Left cardiac atrium (tissue), 4 donors: ENCODE measurements at places on chromosomes 11 and 22. TPM values are rescaled to one million over a fixed set of nuclear protein-coding genes. Genes with fewer than 3 reads are reported as not detected.

DSCAML1 gene
- 0.76 TPM for total RNA-seq

LMO1 gene
- total RNA-seq, result 0.18 TPM

OR51I1 gene
- not detected for total RNA-seq

GNB1L gene
- total RNA-seq, result 4.5 TPM

IFITM10 gene
- 0.76 TPM for total RNA-seq

RPS25 gene
- total RNA-seq, result 856 TPM

DCPS gene
- 11.3 TPM for total RNA-seq

OR52I2 gene
- not detected for total RNA-seq

GNAZ gene
- 2.8 TPM for total RNA-seq

TPBGL gene
- total RNA-seq, result 0.21 TPM

TSGA10IP gene
- total RNA-seq, result not detected

- no peak for DNase-seq
Measured at GRCh38 chr22:45199723-45200122, 36.0 kb downstream of the NUP50 start.

- DNase-seq, result no peak
Measured at GRCh38 chr22:45318558-45319323, 9.0 kb downstream of the FAM118A start.

DNA sequence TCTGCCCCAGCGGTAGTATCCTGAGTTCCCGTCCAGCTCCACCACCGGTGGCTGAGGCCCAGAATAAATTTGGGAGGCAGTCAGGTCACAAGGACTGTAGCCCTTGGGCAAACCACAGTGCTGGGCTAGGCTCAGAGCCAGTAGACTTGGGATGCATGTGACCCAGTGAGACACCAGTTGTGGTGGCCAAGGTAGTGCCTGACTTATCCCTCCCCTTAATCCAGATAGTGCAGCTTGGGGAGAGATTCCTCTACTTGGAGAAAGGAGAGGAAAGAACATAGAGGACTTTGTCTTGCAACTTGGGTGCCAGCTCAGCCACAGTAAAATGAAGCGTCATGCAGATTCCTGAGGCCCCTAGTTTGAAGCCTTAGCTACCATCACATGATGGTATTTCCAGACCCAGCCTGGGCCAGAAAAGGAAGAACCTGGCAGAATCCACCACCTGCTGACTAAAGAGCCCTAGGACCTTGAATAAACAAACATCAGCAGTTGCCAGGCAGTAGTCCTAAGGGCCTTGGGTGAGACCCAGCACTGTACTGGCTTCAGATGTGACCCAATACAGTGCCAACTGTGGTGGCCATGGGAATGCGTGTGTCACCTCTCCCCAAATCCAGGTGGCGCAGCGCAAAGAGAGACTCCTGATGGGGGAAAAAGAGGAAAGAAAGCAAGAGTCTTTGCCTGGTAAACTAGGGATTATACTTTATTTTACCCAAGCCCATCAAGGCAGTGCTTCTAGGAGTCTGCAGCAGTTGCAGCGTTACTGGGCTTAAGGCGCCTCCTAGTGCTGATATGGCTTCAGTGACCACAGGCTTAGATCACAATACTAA is 17.0 kb upstream of the DDX10 start:
- peak; percentile 68 for DNase-seq

DNA sequence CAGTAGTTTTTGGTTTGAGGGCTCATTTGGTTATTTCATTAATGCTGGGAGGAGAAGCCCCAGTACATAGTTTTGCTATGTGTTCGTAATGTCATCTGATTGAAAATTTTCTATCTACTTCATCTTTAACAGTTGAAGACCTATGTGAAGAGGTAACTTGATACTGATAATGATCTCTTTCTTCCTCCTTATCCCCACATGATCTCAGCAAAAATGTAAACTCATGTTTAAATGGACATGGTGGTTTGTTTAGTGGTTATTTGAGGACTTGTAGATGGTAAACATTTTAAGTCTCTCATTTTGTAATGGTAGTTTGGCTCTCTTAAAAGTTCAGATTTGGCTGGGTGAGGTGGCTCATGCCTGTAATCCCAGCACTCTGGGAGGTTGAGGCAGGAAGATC is 53.7 kb upstream of the SPTBN2 start:
- no peak for DNase-seq

- no peak for DNase-seq
Measured at GRCh38 chr22:37082251-37082873, 27.2 kb downstream of the TMPRSS6 start.

GRCh38 chr11:65246506-65246905 is 15.3 kb upstream of the POLA2 start:
- no peak for DNase-seq

GRCh38 chr11:76677458-76677765 is 6.9 kb upstream of the LRRC32 start:
- no peak for DNase-seq

DNA sequence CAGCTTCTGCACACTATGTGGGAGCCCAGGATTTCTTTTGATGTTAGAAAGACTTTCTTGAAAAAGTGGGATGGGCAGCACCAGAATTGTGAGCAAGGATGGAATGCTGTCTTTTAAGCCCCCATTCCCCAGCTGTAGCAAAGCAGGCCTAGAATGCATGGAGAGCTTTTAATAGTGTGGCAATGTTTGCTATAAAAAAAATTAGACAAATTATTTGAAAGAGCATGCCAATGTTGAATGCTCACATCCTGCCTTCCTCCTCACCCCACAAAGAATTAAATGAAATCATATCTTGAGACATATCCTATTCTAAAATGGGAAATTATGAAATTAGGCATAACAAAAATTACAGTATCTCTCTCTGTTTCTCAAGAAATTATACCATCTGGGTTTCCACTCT is 154.7 kb downstream of the C11orf91 start:
- no peak for DNase-seq

GRCh38 chr11:60059052-60059451 is 2.6 kb downstream of the MS4A3 start:
- DNase-seq, result no peak

GRCh38 chr11:74734559-74734925 is 3.3 kb upstream of the CHRDL2 start:
- no peak for DNase-seq

DNA sequence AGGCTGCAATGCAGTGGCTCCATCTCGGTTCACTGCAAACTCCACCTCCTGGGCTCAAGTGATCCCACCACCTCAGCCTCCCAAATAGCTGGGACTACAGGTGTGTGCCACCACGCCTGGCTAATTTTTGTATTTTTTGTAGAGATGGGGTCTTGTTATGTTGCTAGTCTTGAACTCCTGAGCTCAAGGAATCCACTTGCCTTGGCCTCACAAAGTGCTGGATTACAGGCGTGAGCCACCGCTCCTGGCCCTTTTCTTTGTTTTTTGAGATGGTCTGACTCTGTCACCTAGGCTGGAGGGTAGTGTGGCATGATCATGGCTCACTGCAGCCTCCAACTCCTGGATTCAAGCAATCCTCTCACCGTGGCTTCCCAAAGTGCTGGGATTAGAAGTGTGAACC is 21.0 kb downstream of the ARFGAP3 start:
- no peak for DNase-seq

- DNase-seq, result no peak
Measured at GRCh38 chr11:117591316-117592039, 205.5 kb downstream of the DSCAML1 start.

DNA sequence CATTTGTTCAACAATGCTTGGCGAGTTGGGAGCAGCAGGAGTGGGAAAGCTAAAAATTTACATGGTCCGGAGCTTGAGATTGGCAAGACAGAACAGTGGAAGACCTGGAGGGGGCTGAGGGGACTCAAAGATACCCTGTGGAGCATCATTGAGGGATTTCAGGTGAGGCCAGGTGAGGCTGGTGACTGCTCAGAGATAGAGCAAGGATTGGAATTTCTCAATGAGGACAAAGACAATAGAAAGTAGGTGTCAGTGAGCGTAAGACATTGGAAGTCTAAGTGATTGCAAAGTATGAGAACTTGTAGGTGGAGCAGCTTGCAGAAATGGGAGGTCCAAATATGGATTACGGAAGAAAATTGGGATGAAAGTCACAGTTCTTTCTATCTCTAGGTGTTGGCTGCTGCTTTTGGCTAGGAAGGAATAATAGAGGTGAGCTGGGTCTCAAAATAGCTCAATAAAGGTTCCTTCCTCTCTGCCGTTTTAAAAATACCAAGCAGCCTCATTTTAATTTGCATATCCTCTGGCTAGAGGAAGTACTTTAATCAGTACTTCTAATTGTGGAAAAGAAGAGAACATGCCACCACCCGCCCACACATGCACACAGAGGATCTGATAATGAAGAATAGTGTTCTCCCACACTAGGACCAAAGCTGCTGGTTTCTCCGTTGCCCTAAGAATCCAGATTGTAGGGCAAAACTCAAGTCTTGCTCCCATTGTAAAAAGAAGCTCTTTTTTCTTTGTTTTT is 41.8 kb upstream of the SORL1-AS1 start:
- DNase-seq, result no peak

DNA sequence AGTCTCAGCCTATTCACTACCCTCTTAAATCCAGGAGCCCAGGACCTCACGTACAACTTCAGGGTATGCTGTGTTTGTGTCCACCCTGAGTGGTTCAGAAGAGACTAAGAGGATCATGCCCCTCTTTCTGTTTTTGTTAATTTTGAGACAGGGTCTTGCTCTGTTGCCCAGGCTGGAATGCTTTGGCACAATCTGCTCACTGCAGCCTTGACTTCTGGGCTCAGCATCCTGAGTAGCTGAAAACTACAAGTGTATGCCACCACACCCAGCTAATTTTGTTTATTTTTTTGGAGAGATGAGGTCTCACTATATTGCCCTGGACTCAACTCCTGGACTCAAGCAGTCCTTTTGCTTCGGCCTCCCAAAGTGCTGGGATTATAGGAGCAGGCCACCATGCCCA is 118.5 kb downstream of the NAT10 start:
- no peak for DNase-seq

DNA sequence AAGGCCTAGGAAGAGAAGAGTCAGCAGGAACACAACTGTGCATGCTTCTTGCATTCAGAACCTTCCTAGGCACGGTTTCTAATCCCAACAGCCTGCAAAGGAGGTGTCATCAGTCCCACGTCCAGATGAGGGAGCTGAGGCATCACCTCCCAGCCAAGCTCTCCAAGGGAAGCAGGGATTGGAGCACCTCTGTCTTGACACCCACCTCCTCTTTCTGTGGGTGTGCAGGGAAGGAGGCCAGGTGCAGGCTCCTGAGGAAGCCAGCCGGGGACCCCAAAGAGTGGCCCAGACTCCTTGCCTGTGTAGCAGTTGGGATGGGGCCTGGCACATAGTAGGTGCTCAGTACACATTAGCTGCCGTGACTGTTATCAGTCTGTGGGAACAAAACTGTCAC is 2.0 kb downstream of the PNPLA5 start:
- no peak for DNase-seq

GRCh38 chr11:35343033-35343598 is 76.2 kb downstream of the SLC1A2 start:
- no peak for DNase-seq

GRCh38 chr22:44387486-44387885 is 74.7 kb upstream of the SHISAL1 start:
- DNase-seq, result peak; percentile 4

- DNase-seq, result no peak
Measured at GRCh38 chr22:45880716-45881523, 96.0 kb downstream of the WNT7B start.

GRCh38 chr11:86440843-86441242 is 66.2 kb downstream of the CCDC81 start:
- DNase-seq, result no peak

DNA sequence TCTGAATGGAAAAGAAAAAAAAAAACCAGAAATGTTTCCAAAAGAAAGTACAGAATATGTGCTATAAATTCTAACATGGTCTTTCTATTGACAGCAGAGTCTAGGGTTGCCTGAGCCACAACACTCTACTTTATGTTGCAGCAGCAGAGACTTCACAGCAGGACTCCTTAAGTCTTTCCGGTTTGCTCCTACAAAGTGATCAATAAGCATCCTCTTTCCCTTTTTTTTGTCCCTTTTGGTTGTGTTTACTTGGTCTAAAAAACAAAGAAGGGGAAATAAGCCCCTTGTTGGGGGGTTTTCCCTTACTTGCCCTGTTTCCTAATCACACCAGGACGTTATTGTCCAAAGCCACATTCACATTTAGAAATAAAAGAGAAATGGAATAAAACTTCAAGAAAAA is 163.1 kb upstream of the MPPED2 start:
- DNase-seq, result no peak

DNA sequence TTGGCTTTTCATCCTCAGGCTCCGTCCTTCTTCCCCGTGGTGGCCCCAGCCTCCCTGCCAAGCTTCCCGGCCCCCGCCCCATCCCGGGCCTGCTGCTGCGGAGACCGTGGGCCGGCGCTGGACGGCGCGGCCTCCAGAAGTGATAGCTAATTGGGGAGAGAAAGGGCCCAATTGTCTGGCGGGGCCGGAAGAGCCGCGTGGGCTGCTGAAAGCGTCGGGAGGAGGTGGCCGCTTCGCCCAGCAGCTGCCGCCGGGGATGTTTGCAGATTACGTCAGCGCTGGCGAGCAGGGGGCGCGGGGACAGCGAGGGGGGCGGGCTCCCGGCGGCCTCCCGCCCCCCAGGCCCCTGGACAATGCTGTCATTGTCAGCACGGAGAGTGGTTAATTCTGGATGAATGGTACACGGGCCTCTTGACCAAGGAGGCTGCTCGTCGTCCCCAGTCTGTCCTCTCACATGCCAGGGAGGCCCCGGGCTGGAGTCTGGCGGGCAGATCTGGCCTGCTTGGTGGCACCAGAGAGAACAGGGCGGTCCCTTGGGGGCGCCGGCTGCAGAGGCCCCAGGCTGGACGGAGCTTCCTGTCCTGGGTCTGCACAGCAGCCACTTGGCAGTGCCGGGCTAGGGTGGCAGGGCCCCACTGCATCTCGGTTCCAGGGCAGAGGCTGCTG is 1.6 kb downstream of the SMIM38 start:
- DNase-seq, result peak; percentile 82

- DNase-seq, result no peak
Measured at GRCh38 chr11:61062181-61062930, 39.9 kb upstream of the CD5 start.

GRCh38 chr22:46788441-46789172 is 26.2 kb downstream of the TBC1D22A start:
- DNase-seq, result no peak

GRCh38 chr22:21948824-21949568 is 3.7 kb downstream of the PPM1F start:
- DNase-seq, result no peak

GRCh38 chr11:76669901-76670484 is 554 bp downstream of the LRRC32 start:
- peak; percentile 57 for DNase-seq

DNA sequence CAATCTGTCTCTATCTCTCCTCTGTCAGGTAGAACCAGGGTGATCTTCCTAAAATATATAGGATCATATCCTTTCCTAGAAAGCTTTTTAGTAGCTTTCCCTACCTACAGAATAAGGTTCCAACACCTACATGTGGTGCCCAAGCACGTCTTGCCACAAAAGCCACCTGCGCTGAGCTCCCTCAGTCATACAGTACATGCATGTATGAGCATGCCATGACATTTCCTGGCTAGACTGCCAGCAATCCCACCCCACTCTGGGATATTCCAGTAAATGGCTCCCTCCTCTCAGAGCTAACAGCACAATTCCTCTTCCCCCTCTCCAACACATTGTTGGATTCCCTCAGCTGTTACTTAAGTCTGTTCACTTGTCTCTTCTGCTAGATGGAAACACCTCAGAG is 398.0 kb downstream of the TENM4 start:
- DNase-seq, result no peak
